ENCODE measurements at places on chromosomes 13 and 19. TPM values are rescaled to one million over a fixed set of nuclear protein-coding genes. Genes with fewer than 3 reads are reported as not detected.

DNA sequence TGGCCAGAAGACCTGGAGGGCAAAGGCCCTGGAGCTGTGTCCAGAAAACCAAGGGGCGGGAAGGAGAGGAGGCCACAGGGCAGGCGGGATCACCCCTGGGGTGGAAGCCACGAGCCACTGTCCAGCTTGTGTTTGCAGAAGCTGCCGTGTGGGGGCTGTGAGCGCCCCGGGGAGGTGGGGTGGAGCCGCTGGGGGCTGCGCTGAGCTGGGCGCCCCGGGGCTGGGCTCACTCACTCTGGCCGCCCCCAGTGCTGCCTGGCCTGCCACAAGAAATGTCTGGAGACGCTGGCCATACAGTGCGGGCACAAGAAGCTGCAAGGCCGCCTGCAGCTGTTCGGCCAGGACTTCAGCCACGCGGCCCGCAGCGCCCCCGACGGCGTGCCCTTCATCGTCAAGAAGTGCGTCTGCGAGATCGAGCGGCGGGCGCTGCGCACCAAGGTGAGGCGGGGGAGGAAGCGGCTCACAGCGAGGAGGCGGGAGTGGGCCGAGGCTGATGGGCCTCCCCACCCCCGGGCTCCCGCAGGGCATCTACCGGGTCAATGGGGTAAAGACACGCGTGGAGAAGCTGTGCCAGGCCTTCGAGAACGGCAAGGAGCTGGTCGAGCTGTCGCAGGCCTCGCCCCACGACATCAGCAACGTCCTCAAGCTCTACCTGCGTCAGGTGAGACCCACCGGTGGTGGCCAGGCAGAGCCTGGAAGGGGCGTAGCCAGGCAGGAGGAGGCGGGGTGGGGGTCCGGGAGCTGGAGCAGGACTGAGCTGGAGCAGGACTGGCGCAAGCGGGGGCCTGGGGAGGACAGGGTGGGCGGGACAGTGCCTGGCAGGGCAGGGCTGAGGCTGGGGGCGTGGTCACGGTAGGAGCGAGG lies 13.6 kb downstream of the POLR2E start:
- ATAC-seq: no peak

DNA sequence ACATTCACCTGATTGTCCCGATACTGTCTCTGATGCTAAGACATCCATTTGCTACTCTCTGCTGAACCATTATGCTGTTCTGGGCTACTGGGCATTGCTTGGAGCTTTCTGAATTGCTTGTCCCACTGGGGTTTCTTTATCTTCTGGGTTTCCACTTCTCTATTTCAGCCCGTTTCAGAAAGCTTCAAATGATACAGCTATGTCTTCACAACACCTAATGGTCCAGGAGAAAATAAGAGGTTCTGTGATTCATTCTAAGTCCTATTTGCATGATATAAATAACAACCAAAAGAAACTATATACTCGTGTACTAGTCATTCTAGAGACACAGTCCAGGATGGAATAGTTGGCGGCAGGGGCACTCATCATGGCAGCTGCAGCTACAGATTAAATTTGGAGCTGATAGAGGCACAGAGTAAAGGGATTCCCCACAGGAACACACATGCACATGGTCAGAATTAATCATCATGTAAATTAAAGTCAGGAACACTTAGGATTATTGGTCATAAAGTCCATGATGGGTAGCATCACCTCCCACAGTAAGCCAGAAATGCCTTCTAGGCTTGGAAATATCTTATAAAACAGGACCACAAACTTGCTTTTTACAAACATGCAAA lies 33.3 kb upstream of the SCEL start:
- no peak for ATAC-seq

- ATAC-seq: no peak
These were observed 822 bp upstream of the ZBTB7A start for GRCh38 chr19:4067396-4068046.

- ATAC-seq: no peak
These were observed 33.8 kb upstream of the MYO16 start for GRCh38 chr13:108595436-108596274.

- no peak for ATAC-seq
These were observed 52.8 kb downstream of the COL4A2 start for GRCh38 chr13:110359840-110360301.

GRCh38 chr19:4112367-4112766 lies 11.6 kb downstream of the MAP2K2 start:
- peak; percentile 10 for ATAC-seq

Gene CYP2A7
- not detected for total RNA-seq

Gene TINCR
- 29.7 TPM for total RNA-seq

Gene ZNF443
- 3.4 TPM for total RNA-seq

Gene VSTM1
- total RNA-seq: not detected

Gene TEAD2
- 8.0 TPM for total RNA-seq

Gene CD22
- 2.5 TPM for total RNA-seq

Gene KLK4
- total RNA-seq: not detected

Gene VSIG10L
- 103 TPM for total RNA-seq
